Naive B cell (primary cell): ENCODE measurements at places on chromosomes 1 and 21. TPM values are rescaled to one million over a fixed set of nuclear protein-coding genes. Genes with fewer than 3 reads are reported as not detected.

- H3K4me1 ChIP-seq, result peaks cover 31% of the 10 kb centered on the region
- H3K36me3 ChIP-seq, result peaks cover 3% of the 10 kb centered on the region
- H3K27ac ChIP-seq, result no peak overlapping the region
- H3K4me3 ChIP-seq, result peak overlapping the region; percentile 89
- DNase-seq, result no peak
- no peaks in the 10 kb centered on the region for H3K27me3 ChIP-seq
These were observed 1.0 kb upstream of the F11R start for GRCh38 chr1:161021970-161022353.

- peaks cover 38% of the 10 kb centered on the region for H3K4me1 ChIP-seq
- H3K4me3 ChIP-seq, result no peak overlapping the region
- no peaks in the 10 kb centered on the region for H3K27me3 ChIP-seq
- H3K27ac ChIP-seq, result no peak overlapping the region
These were observed 36.9 kb downstream of the SLC2A1 start for GRCh38 chr1:42921769-42922168.

DNA sequence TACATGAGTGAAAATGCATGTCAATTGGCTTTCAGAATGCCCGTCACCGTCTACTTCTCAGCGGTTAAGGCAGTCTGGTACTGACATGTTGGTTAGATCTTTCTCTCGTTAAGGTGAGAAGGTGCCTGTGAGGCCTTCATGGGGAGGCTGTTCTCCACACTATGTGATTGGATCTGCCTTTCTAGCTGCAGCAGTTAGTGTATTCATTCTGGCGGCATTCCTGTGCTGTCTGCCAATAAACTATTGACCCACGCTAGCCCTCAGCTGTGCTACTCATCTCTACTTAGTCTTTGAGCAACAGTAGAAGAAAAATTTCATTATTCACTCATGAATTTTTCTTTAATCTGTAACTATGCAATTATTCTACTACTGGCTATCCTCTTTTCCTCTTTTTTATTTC, 32.0 kb downstream of the CCSAP start:
- H3K36me3 ChIP-seq, result peaks cover 7% of the 10 kb centered on the region
- H3K4me1 ChIP-seq, result no peaks in the 10 kb centered on the region
- no peak overlapping the region for H3K4me3 ChIP-seq
- no peak for DNase-seq

DNA sequence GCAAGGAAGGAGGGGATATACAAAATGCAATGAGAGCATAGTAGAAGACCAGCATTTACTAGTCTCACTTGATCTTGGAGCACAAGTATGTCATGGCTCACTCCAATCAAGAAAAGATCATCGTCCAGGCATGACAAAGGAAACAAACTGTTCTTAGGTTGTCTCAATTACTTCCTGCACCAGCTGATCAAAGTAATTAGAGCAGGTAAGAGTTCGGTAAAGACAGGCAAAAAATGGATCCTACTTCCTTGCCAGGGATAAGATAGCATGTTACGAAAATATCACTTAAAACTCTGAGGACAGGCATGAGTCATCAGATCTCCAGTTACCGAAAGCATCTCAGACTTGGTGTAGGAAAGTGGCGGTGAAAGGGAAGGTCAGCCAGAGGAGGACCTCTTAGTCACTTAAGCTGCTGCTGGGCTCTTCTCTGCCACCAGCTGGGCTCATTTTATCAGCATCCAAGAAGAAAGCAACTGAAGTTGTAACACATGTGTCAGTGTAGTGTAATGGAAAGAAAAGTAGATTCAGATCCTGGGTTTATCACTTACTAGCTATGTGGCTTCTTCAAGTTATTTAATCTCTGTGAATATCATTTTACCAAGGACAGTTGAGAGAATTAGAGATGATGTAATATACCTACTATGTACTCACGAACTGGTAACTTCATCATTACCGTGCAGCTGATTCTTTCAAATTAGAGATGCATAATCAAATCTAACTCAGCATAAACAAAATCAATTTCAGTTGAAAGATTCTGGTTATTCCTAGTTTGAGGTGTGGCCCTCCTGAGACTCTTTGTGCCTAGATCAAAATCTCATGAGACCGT, 46.8 kb downstream of the XCL1 start:
- H3K4me3 ChIP-seq, result no peak overlapping the region
- peaks cover 6% of the 10 kb centered on the region for H3K27me3 ChIP-seq
- no peaks in the 10 kb centered on the region for H3K36me3 ChIP-seq

DNA sequence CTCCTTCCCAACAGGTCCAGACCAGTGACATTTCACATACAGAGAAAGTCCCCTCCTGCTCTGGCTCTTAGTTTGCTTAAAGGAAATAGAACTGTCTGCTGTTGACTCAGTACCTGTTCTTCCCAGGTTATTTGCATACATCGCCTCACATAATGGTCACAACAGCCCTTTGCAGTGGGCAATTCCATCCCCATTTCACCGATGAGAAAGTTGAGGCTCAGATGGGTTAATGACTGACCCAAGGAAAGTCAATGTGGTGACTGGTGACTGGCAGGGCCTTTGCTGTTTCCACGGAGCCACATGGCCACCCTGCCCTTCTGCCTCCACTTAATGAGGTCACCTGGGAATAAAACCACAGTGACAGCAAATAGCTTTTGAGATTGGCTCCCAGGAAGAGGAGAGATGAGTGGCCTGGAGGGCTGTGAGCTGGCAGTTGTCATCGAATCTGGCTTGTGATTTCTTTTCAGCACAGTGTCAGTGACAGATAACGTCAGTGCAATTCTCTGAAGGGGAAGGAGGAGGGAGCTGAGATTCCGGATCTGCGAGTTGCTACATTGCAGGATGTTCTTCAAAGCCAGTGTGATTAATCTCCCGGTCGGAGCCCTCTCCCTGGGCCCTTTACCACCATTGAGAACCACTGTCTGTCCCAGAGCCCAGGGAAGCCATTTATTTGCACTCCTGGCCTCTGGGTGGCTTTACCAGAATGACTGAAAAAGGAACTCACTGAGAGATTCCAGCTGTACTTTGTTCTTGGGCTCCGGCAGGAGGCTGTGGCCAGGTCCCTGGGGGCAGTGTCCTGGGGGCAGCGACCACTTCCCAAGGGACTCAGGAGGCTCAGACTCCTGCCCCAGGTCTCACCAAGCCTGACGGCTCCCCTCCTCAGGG, 117.2 kb downstream of the CNIH3 start:
- H3K36me3 ChIP-seq, result no peaks in the 10 kb centered on the region
- H3K4me1 ChIP-seq, result no peaks in the 10 kb centered on the region
- DNase-seq, result no peak
- no peak overlapping the region for H3K27ac ChIP-seq
- H3K27me3 ChIP-seq, result no peaks in the 10 kb centered on the region

The MNDA gene
- 6.0 TPM for polyA plus RNA-seq

The MXRA8 gene
- not detected for polyA plus RNA-seq

The SLFNL1 gene
- 0.54 TPM for polyA plus RNA-seq
